ENCODE measurements at places on chromosomes 3 and 15.

GRCh38 chr3:12487786-12488185 lies 3.5 kb downstream of the TSEN2 start:
- DNase-seq = no peak

GRCh38 chr3:77160931-77161497 lies 121.1 kb downstream of the ROBO2 start:
- no peak for DNase-seq

GRCh38 chr3:175585898-175586297 lies 726.8 kb downstream of the NAALADL2 start:
- DNase-seq = peak; percentile 81

DNA sequence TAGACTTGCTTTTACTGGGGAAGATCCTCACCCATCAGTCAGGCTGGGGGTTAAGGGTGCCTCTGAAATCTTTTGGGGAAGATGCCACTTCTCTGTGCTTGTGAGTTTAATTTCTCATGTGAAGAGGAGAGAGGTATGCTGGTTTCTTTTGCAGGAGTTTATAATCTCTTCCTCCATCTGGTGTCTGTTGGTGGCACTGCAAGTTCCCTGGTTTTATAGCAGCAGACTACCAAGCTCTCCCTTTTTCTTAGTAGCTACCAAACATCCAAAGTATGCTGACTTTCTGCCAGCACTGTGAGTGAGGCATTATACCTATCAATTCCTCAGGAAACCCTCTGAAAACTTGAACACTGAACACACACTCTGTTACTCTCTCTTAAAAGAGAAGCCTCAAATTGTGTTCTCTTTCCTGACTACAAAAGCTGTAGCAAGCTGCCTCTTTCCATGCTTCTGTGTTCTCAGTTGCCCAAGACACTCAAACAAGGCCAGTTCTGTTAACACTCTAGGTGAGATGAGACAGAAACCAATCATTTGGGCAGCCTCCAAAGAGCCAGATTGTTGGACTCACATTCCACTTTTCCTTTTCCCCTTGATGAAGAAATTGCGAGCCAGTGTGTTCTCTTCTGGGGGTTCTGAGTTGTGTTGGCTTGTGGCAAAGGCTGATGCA lies 299.5 kb downstream of the GAP43 start:
- peak; percentile 38 for DNase-seq

- DNase-seq = no peak
These were observed 344.3 kb upstream of the UMPS start for GRCh38 chr3:124385996-124386395.

GRCh38 chr3:117355566-117355965 lies 646.0 kb downstream of the TUSC7 start:
- no peak for DNase-seq

DNA sequence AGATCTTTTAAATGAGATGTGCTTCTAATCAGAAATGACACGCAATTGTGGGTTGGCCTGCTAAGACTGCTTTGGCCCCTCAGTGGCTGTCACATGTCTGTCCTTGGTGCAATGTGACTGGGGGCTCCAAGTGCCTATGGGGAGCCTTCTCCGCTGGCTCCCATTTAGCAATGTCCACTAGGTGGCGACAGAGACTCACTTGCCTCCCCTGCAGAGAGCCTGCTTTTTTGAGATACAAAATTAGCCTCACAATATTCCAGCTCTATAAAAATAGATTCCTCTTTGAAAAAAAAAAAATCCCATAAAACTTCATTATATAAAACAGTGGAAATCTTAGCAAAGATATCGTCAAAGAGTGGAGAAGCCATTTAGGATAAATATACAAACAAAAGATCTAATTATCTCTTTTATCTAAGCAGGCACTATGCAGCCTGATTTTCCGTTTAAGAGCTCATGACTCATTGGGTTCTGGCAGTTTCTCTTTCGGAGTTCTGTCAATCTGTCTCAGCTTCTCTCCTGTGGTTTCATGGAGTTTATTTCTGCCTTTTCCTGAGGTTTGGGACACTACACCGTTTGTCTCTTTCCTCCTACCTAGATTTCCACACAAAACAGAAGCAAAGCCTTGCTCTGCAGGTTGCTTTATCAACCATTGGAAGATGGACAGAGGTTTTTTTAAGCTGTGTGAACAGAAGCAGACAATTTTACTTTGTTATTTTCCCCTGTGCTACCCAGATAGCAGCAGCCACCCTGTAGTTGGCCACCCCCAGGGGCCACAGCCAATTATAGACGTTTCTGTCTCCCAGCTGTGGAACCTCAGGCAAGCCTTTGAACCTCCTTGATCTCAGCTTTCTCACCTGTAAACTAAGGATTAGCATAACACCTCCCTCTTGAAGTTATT lies 68.4 kb upstream of the TNFAIP8L3 start:
- peak; percentile 69 for DNase-seq

GRCh38 chr3:43307226-43307625 lies 20.9 kb downstream of the SNRK start:
- no peak for DNase-seq

DNA sequence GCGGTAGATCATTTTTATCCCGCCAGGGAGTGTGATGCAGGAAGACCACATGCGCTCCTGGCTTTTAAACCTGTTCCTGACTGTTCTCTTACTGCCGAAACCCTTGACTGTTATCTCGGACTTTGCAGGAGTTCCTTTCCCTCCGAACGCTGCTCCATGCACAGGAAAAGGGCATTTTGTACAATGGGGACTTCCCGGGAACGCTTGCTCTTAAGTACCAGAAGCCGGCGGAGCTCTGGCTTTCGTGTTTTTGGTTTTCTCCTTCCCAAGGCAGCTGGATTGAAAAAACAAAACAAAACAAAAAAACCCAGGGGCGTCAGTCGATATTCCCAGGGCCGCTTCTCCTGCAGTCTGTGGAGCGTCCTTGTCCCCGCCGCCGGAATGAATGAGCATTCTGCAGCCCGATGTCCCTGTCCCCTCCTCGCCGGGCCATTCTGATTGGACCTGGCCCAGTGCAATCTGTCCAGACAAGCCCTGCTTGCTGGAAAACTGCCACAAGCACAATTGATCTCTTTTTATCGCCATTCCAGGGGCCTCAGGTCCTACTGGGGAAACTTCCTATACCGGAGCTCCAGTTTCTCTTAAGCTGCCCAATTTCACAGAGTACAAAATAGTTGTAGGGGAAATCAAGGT lies 44.8 kb downstream of the SLC6A1 start:
- DNase-seq = no peak

DNA sequence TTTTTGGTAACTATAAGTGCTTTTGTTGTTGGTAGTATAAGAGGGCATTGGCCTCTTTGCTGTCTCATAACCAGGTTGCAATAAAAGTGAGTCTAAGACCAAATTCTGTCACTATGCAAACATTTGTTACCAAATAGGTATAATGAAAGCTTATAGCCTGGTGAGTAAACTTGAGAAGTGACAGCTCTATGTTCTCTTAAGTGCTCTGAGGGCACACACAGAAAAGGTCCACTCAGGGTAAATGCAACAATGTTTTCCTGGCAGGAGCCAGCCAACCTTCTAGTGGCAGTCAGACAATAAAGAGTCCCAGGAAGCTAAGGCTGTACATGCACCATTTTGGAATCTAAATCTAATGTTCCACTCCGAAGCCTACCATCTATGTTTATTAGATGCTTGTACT lies 262.1 kb upstream of the TGFBR2 start:
- no peak for DNase-seq

DNA sequence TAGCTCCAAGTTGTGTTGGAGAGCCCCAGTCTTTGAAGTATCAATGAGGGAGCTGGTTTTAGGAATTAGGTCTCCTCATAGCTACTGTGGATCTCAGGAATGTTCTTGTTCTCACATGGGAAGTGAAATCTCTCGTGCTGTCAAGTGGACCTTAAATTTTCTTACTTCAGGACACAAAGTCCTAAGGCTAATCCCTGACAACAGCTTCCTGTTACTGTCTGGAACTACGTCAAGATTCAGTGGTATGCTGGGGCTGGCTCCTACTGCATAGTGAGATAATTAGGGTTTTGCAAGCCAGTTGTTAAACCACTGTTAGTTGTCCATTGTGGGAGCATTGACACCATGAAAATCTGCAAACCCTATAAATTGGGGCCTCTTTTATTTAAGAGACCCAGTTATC lies 22.8 kb downstream of the MESP1 start:
- DNase-seq = no peak

DNA sequence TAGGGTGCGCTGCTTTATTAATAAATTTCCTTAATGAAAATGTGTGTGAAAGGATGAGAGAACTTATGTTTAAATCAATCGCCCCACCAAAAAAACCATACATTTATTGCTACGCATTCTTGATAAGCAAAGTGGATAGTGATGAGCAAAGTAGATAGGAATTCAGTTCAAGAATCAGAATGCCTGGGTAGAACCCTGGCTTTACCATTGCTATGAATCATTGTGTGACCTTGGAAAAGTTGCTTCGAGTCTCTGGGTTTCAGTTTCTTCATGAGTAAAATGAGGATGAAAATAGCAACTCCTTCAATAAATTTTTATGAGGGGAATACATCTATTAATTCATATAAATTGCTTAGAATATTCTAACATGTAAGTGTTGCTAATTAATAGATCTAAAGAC lies 2.6 kb upstream of the ALCAM start:
- peak; percentile 72 for DNase-seq

DNA sequence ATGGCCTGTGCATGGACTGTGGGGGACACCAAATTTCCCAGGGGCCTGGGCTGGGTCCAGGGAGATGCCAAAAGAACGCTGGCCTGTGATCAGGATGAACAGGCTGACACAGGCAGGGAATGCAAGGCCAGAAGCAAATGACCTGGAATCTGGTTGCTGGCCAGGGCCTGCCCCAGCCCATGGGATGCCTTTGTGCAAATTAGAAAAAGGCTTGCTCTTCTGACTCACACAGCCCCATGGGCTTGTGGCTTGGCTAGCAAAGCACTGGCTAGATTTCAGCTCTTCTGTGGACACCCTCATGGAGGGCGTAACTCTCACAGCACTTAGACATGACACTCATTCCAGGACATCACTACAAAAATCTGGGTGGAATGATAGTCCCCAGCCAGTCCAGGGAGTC lies 356.0 kb downstream of the SHQ1 start:
- peak; percentile 92 for DNase-seq

DNA sequence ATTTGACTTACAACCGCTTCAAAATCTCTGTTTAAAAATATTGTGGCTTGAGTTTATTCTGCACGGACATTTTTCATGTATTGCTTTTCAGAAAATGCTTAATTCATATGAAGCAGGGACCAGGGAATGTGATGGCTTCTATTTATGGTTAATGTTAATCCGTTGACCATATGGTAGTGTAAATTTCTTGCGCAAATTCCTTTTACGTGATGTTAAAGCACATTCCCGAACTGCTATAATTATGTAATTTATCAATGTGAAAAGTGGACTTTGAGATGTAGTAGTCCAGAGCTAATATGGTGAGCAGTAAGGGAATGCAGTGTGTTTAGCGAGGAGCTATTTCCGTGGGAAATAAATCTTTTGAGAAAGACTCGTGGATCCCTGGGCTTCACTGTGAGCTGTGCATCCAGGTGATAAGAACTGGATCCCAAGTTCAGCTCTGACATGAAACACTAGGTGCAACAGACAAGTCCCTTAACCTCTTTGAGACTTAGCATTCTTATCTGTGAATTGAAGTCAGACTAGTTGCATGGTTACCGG lies 27.3 kb downstream of the ANAPC13 start:
- no peak for DNase-seq

GRCh38 chr3:195194559-195195206 lies 76.3 kb downstream of the XXYLT1 start:
- no peak for DNase-seq

DNA sequence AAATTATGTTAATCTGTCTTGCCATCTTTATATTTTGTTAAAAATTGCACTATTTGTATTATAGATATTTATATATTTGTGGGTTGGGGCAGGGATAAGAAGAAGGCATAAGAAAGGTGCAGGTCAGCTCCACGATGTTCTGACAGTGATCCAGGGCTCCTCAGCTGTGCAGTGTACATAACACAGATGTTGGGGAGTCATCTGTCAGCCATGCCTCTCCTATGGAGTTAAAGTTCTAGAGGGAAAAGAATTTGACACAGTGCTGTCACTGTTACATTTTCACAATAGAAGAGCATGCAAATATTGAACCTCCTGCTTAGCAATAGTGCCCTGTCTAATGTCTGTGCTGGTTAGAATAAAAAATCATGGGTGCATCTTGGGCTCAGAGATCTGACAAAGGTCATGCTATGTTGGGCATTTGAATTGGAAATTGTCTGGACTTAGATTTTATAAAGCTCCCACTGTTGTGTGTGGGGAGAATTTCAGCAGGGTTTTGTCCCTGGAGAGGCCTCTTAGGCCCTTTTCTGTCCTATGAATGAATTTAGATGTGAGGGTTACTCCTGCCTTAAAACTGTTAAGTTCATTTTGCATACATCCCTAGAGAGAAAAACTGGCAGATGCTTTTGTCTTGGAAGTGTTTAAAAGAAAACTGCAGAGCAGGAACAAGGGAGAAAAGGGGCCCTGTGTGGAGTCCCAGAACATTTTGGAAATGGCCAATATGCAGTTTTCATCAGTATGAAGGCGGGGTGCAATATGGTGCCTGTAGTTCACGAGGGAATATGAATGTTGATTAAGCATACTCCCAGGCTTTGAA lies 20.4 kb downstream of the CDIN1 start:
- no peak for DNase-seq

GRCh38 chr3:63092515-63092914 lies 185.6 kb upstream of the SYNPR start:
- no peak for DNase-seq

DNA sequence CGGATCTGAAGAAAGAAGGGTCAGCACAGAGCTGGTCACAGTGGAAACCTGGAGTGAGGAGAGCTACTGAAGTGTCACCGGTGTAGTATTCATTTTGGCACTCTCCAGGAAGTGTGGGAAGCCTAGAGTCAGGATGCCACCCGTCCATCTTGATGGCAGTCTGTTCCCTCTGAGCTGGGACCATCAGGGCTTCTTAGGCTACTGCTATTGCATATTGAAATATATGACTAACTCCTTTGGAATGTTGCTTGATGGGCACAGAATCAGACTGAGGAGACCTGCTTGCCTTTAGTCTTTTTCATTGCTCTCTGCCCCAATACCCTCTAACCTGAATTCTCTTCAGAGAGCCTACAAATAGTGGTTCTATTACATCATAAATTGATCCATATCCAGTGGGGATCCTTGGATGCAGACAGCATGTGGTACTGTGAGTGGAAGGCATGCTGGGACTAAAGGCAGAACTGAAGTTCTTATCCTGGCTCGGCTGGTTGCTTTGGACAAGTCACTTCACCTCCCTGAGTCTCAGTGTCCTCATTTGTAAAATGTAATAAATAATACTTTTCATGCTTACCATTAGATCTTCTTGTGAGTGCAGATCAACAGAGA lies 143.5 kb downstream of the PDE8A start:
- peak; percentile 56 for DNase-seq

- no peak for DNase-seq
These were observed 630.1 kb downstream of the MAGI1 start for GRCh38 chr3:65408531-65409175.

DNA sequence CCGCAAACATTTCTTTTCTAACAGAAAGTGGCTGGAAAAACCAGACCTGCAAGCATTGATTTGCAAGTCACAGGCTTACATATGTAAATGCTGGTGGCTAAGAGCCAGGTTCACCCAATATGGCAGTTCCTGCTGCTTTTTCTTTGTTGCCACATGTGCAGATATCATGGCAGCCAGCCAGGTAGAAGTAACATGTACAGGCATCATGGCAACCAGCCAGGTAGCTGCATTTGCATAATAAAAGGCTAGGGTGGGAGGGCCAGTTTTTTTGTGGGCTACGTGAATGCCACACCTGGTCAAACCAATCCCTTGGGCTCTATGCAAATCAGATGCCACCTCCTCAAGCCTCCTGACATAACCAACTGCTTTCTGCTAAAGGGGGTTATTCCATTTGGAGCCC lies 2.8 kb upstream of the SMCO1 start:
- DNase-seq = no peak

All from A172 (cell line).